Inflammatory macrophage treated with lipopolysaccharide for 1 hour (primary cell): ENCODE measurements at places on chromosomes 16 and 17.

- no peak for DNase-seq
These were observed 58.3 kb downstream of the SNX20 start for GRCh38 chr16:50622643-50623369.

DNA sequence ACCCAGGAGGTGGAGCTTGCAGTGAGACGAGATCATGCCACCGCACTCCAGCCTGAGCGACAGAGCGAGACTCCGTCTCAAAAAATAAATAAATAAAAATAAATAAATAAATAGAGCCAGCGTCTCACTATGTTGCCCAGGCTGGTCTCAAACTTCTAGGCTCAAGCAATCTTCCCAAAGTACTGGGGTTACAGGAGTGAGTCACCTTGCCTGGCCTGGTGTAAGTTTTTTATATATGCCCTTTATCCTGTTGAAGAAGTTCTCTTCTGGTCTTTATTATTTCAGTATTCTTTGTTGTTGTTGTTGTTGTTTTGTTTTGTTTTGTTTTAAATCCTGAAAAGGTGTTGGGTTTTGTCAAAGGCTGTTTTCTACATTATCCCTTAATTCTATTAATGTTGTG lies 30.1 kb upstream of the ABCC1 start:
- DNase-seq: no peak

DNA sequence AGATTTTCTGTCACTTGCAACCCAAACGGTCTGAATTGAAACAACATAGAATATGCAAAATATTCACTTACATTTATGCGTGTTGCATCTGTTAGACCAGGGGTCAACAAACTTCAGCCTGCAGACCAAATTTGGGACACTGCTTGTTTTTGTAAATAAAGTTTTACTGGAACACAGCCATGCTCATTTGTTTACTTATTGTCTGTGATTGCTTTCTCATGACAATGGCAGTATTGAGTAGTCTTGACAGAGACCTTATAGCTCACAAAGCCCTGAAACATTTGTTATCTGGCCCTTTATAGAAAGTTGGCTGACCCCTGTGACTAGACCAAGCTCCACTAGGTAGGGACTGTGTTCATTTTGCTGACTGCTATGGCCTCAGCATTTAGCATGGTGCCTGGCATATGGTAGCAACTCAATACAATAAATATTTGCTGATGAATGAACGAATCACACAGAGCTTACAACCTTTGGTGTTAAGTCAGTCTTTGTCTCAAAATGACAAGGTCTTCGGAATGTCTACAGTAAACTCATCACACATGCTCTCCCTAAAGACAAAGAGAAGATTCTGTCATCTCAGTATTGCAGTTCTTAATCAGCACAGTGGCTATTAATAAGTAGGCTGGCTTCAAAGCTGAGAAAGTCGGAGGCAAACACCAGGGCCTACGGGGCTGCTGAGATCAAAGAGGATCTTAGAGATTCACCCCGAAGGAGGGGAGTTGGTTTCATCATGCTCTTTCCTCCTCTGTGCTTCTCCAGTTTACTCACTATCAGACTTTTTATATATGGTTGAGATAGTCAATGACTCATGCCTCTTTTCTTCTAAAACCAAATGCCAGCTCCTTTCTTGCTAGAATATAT lies 95.2 kb upstream of the AXIN2 start:
- no peak for DNase-seq

DNA sequence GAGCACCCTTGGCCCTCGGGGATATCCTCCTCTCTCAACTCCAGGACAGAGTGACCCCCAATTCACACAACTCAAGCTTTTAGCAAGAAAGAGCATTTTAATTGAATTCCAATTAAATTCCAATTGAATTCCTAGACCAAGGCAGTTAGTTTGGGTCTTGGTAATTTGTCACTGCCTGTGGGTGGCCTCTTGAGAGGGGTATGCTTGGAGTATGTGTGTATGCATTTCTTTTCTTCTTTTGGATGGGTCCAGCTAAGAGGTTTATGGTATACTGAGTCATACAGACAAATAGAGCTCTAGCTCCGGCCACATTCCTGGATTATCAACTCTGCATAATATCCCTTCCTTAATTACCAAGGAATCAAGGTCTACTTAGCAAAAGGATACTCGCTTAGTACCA lies 136.7 kb downstream of the PCTP start:
- DNase-seq: no peak

GRCh38 chr17:17782523-17783115 lies 54.2 kb downstream of the SREBF1 start:
- no peak for DNase-seq

GRCh38 chr17:78818932-78819331 lies 21.7 kb downstream of the USP36 start:
- no peak for DNase-seq

DNA sequence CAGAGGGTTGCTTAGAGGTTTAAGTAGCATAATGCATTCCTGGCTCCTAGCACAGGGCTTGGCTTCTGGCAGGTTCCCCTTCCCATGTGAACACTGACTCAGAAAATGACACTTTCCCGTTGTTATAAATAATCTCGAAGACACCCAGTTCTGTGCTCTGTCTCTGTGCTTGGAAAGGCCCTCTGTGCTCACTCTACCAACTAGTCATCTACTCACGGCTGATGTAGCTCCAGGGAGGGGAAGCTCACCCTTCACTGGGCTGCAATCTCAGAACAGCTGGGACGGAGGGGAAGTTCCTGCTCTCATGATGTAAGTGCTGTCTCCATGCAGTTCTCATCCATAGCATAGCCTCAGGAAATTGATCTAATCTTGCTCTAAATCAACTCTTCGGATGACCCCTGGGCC lies 230.5 kb upstream of the ASIC2 start:
- DNase-seq: peak; percentile 30
